ENCODE measurements at places on chromosomes 2 and 18. TPM values are rescaled to one million over a fixed set of nuclear protein-coding genes. Genes with fewer than 3 reads are reported as not detected.

DNA sequence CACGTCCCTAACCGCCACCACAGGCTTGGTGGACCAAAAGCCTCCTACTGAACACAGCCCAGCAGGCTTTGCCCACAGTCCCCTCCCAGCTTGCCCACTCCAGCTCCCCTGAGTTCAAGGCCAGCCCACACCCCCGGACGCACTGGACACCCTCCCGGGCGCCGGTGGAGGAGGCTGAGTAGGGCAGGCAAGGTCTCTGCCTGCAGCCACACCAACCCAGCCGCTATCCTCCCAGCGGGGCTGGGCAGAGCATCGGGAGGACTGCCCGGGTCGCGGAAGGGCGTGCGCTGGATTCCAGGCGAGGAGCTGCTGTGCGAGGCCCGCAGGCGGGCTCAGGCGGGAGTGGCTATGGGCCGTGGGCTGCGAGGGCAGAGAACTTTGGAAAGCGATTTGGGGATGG lies 49.5 kb downstream of the PLEKHB2 start:
- DNase-seq = no peak

GRCh38 chr2:194545978-194546377 lies 1111.0 kb upstream of the SLC39A10 start:
- DNase-seq = no peak

- DNase-seq = no peak
Measured at GRCh38 chr18:58325494-58325893, 281.5 kb downstream of the NEDD4L start.

- DNase-seq = no peak
Measured at GRCh38 chr2:46893269-46893939, 22.2 kb downstream of the MCFD2 start.

GRCh38 chr2:151823651-151824050 lies 4.6 kb downstream of the ARL5A start:
- no peak for DNase-seq

GRCh38 chr2:113891265-113891959 lies 1.5 kb downstream of the ACTR3 start:
- DNase-seq = no peak

GRCh38 chr2:168518555-168519066 lies 62.5 kb downstream of the CERS6 start:
- no peak for DNase-seq

DNA sequence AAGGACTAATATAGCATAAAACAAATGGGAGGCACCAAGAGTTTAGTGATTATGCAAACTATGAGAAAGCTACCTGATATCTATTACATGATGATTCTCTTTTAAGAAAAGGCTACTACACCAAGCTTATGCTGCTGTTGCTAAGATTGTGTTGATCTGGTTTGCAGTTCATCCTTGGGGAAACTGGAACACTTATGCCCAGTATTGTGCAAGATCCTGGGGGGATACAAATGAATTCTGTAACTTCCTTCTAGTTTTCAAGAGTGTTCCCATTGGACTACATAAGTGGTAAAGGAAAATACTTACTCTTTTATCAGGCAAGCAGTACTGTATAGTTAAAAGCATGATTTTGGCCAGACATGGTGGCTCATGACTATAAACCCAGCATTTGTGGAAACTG lies 3.1 kb upstream of the NMI start:
- no peak for DNase-seq

DNA sequence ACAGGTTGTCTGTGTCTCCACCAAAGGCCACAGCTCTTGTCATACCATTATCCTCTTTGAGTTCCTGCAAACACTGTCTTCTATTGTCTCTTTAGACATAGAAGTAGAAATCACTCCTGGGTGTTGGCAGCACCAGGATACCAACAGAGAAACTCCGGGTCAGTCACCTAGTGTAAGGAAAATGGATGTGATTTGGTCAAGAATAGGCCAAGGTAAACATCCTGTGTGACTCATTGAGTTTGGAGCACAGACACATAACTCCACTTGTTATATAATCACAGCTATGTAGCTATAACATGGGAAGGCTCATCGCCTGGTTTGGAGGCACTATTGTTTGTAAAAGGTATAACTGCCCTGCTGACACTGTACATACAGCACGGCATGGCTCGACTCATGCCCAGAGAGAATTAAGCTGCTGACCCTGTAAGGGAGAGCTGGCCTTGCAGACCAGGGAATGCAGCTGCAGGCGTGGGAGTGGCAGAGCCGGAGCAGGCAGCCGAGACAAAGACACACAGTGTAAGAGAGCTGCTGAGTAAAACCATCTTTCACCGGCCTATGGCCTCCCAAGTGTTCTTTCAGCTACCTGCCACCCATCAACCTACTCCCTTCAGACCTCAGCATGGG lies 3.4 kb upstream of the TXNL1 start:
- peak; percentile 34 for DNase-seq

- no peak for DNase-seq
Measured at GRCh38 chr18:36770315-36770946, 58.4 kb downstream of the TPGS2 start.

DNA sequence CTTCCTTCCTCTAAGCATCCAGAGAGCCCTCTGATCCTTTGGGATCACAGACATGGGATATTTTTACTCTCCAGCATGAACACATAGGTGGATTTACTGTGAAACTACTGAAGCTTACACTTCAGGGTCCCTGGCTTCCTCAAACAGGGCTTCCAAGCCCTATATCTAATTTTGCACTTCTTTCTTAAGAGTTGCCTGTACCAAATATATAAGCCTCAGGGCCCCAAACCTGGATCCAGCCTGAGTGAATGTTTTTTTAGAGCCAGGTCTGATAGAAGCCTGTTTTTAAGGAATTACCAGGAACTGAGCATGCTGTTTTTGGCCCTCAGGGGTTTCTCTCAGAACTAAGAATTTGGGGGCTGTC lies 13.2 kb upstream of the KCMF1 start:
- DNase-seq = no peak

GRCh38 chr2:217274578-217274977 lies 414.7 kb upstream of the TNP1 start:
- no peak for DNase-seq

DNA sequence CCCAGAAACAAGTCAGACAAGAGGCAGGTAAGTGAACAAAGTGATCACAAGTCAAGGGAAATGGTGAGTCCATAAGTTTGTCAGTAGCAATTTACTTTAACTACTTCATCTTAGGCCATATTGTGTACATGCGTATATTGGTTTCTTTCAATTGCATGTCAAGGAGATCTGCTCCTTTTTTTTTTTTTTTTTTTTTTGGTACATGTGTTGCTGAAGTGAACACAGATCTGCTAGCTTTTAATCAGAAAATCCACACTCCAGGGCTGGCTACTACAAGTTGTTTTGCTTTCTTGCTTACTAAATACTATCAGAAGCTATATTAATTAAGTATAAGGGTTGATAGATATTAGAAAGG lies 985.1 kb downstream of the TSN start:
- no peak for DNase-seq

- DNase-seq = no peak
Measured at GRCh38 chr2:177178797-177179196, 33.8 kb upstream of the HNRNPA3 start.

DNA sequence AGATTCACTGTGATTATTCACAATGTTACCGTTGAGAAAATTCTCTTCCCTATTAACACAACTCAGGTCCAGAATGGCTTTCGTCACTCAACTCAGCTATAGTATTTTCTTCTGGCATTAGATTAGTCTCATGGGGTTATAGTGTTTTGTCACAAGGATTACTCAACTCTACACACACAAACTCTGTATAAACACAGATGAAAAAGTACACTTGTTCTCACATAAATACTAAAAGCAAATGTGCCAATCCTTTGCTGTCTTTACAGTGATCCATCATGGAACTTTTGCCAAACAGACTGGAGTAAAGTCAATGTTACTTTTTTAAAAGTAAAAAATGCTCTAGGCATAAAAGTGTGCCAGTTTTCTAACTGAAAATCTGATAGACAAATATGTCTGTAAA lies 267.6 kb downstream of the RBM43 start:
- DNase-seq = no peak

The TNFRSF11A gene
- total RNA-seq = 94.6 TPM

The ABCG5 gene
- 0.66 TPM for total RNA-seq

The IL36G gene
- total RNA-seq = not detected

The ACMSD gene
- not detected for total RNA-seq

The CDH19 gene
- 0.27 TPM for total RNA-seq

The TANC1 gene
- total RNA-seq = 41.2 TPM

The PLGLB1 gene
- not detected for total RNA-seq

The REG1A gene
- not detected for total RNA-seq

Measured in Calu3 (cell line).